CD4-positive, alpha-beta T cell treated with Interleukin-4 for 4 hours (primary cell): ENCODE measurements at places on chromosomes 3 and 15.

DNA sequence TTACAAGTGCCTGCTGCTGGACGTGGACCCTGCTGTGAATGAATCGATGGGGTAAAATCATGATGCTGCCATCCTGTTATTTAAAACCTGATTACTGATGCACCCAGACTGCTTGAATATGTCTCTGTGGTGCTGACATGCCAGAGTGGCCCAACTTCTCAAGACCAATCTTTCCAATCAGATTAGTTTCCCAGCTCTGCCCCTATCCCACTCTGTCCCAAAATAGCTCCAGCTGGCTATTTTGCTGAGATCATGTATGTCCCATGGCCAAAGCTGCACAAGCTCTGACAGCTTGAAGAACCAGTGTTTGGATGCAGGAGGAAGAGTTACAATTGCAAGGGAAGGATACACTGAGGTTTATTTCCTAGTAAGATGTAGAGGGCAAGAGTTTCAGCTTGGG is 153.6 kb downstream of the TMEM108 start:
- no peak for DNase-seq

GRCh38 chr3:146803745-146804144 is 198.6 kb upstream of the PLSCR5 start:
- no peak for DNase-seq

DNA sequence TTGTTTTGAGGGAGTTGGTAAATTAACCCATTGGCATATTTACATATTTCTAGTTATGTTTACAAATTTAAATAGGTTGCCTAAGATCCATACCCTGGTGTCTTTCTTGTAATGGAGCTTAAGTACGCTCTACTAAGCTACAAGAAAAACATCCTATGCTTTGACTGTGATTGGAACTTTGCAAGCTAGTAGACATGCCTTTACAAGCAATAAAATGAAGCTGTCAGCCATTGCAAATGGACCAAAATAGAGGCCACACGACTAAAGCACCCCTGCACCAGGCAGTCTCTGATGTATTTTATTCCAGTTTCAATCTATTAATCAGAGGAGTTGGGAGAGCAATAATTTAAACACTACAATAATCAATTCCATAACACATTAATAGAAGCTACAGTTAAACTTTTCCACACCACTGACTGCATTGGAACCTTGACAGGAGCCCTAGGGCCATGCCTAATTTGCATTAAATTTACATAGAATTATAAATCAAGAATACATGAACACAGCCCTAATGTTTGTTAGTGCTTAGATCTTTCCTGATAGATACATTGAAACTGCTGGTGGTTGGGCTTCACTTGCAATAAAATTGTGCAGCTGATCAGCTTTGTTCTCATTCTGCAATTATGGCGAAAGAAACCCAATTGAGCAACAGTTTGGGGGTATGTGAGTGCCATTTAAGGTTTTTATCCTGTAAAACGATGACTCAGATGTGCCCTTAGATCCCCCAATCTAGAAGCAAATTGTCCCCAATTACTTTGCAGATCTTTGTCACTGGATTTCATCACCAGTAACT is 360.1 kb downstream of the LSAMP start:
- DNase-seq = no peak

DNA sequence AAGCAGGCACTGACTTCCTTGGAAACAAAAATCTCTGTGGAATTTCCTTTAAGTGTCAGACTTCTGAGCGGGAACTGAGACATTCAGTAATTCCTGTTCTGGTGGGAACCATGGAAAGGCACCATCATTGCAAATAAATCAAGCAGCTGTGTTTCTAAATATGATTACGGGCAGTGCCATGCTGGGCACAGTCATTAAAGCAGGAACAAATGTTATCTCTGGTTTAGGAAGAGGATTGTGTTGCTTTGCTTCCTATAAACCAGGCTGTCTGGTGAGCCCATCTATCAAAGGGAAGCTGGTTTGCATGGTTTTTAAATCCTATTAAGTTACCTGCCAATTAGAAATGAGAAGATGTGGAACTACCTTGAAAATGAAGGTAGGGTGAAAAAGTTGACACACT is 86.7 kb downstream of the EBLN2 start:
- no peak for DNase-seq

DNA sequence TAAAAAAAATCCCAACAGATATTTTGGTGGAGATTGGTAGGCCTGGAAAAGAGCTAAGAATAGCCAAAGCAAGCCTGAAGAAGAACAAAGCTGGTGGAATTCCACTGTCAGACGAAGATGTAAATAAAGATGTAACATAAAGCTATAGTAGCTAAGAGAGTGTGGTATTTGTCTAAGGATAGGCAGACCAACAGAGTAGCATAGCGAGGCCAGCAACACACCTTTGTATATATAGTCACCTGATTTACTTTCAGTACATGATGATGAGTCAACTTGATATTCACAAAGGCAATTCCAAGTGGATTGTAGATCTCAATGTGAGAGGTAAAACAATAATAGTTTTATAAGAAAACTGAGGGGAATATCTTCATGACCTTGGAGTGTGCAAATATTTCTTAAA is 53.6 kb upstream of the SYN2 start:
- no peak for DNase-seq

DNA sequence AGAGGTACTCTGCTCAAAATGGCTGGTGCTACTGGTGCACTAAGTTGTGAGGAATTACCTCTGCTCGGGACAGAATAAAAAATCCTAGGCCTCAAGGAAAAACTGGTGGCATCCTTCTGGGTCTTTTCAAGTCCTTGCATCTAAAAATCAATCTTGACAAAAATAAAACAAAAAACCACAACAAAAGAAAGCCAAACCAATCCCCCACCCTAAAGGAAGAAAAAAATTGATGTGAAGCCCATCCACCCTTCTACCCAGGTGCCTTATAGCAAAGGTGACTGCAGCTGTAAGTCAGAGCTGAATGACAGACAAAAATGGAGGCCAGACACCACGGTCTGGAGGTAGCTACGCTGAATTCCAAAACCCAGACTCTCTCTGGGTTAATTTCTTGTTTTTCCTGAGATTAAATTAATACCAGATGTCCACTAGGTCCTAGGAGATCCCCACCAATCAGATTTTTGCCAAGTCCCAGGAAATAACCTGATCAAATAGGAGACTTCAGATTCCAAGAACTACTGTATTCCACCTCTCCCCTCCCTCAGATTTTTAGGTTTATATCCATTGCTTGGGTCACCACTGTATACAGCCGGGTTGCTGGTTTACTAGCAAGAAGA is 33.5 kb downstream of the ABCC5 start:
- DNase-seq = no peak

DNA sequence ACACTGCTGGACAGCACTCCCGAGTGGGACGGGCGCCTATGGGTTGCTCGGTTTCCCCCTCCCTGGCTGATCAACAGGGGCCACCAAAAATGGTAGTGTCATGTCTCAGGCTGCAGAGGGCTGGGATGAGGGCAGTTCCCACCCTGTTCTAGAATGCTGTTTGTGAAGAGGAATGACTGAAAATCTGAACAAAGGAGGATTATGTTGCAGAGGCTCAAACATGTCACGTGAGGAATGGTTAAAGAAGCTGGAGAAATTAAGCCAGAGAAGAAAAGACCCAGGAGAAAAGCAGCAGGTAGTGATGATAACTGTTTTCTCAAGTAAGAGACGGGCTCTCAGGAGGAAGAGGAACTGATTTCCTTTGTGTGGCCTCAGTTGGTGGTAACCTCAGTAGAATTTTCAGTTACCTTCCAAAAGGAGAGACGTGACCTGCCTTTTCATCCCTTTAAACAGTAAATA is 10.4 kb downstream of the SPG21 start:
- DNase-seq = no peak
